ENCODE measurements at places on chromosomes 7 and 10.

DNA sequence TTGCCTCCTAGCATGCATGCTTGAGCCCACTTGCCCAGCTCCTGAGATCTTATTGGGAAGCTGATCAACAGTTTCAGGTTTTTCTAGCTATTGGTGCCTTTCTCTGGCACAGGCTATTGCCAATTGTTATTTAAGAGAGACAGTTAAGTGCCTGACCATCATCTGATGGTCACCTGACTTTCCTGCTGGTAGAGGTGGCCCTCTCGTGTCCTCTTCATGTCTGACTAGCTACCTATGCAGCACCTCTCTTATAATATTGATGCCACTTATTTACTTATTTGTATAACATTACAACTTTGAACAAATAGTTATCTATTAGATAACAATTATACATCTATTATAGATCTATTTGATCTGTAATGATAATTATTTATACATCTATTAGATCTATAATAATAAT, 205.9 kb upstream of the SEMA3D start:
- DNase-seq = no peak

DNA sequence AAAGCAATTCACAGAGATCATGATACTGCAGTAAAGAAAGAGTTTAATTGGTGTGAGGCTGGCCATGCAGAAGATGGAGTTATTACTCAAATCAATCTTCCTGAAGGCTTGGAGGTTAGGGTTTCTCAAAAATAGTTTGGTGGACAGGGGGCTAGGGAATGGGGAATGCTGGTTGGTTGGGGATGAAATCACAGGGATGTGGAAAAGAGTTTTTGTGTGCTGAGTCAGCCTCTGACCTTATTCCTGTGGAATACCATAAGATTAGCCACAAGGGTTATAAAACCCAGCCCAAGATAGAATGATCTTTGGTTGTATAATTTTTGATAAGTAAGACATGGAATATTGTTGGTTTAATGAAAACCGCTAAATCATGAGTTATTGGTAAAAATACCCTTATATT, 764.3 kb downstream of the TYW1 start:
- DNase-seq = no peak

DNA sequence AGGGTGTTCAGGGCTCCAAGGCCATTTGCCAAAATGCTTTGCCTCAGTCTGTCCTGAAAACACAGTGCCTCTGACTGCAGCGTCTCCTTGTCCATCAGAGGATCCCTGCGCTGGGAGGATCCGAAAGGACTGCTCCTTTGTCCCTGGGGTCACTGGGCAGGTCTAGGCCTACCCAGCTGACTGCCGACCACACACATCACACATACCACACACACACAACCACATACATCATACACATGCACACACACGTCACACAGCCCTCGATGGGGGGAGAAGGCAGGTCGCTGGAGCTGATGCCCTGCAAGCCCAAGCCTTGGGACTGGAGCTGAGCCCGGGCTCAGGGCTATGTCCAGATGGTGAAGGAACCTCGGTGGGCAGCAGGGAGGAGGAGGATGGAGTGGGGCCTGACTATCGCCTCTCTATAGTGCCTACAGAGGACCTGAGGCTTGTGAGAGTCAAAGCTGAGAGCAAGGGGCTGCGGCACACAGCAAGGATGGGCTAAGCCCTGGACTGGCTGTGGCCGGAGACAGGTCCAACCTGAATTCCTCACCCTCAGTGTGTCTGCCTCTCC, 29.1 kb downstream of the GPRIN2 start:
- no peak for DNase-seq

GRCh38 chr10:87503886-87504285, 807 bp upstream of the MINPP1 start:
- DNase-seq = no peak

GRCh38 chr10:551373-552252, 137.9 kb downstream of the DIP2C start:
- no peak for DNase-seq

DNA sequence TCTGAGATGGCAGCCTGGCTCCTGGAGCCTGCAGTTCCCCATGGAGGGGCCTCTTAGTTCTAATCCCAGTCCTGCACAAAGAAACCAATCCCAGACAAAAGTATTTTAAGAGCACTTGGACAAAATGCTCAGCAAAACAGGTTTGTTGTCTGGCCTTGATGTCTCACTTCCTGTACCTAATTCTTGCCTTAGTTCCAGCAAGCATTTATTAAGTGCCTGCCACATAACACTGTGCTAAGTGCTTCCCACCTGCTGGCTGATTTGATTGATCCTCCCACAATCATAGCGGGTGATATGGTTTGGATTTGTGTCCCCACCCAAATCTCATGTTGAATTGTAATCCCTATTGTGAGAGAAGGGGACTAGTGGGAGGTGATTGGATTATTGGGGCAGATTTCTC, 65.7 kb upstream of the HABP2 start:
- no peak for DNase-seq

GRCh38 chr10:3754727-3755439, 30.1 kb downstream of the KLF6 start:
- DNase-seq = no peak

DNA sequence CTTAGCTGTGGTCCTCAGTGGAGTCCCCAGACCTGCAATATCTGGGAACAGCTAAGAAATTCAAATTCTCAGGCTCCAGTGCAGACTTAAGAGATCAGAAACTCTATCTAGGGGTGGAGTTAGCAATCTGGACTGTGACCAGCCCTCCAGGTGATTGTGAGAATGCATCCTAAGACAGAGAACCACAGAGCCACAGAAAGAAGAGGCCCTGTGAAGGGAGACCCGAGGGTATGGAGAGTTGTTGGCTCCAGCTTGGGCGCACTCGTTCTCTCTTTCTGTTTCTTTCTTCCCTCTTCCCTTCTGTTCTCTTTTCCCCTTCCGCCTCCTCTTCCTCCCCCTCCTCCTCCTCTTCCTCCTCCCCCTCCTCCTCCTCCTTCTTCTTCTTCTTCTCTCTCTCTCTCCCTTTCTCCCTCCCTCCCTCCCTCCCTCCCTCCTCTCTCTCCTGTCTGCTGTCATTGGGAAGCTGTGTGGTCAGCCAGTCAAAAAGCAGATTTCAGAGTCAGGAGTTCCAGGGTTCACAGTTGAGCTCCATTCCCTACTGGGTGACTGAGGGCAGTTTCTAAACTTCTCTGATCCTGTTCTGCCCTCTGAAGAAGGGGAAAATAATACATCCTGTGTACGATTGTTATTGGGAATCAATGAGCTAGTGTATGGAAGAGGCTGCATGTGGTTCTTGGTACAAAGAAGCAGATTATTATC, 62.1 kb upstream of the STEAP1B start:
- DNase-seq = no peak

DNA sequence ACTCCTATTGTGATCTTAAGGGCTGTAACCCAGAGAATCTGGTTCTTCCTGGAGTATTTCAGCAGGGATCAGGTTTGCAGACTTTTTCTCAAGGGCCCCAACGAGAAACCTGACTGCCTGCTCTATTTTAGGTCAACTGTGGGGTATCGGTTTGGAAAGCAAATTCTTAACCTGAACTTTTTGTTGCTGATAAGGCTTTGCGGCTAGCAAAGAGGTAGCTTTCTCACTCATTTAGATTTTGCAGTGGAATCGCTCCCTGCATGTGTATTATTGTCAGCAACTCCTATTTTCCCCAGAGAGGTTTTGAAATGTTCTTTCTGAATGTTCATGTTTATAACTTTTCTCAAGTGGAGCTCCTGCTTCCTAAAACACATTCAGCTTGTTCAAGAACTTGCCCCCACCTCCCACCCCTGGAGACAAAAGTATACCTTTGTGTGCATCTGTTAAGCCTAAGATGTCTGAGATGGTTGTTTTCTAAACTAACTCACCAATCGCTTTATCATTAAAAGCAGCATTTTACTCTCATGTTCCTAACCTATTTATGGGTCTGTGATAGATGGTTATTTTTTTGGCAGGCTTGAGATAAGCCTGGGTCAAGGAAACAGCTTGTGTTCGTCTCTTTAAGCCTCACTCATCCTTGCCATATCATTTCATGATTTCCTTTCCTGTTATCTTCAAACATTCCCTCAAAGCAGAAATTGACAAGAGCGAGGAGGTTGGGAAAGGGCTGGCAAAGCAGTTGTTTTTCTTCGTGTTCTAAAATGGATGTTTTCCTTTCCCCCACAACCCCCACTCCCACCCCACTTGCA, 129.8 kb downstream of the BAMBI start:
- DNase-seq = no peak

DNA sequence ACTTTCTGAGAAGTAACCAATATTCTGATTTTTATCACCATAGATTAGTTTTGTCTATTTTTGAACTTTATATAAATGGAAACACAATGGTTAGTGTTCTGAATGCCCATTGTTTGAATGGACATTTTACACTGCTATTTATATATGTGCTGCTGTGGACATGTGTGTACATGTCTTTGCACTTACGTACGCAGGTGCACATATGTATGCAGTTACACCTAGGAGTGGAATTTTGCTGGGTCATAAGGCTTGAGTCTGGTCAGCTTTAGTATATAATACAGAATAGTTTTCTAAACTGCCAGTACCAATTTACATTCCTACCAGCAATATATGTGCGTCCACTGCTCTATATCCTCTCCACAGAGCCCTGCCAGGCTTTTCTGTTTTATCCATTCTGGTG, 24.5 kb upstream of the ZEB1 start:
- DNase-seq = no peak

- no peak for DNase-seq
Measured at GRCh38 chr10:48771234-48771633, 86.6 kb downstream of the WDFY4 start.

DNA sequence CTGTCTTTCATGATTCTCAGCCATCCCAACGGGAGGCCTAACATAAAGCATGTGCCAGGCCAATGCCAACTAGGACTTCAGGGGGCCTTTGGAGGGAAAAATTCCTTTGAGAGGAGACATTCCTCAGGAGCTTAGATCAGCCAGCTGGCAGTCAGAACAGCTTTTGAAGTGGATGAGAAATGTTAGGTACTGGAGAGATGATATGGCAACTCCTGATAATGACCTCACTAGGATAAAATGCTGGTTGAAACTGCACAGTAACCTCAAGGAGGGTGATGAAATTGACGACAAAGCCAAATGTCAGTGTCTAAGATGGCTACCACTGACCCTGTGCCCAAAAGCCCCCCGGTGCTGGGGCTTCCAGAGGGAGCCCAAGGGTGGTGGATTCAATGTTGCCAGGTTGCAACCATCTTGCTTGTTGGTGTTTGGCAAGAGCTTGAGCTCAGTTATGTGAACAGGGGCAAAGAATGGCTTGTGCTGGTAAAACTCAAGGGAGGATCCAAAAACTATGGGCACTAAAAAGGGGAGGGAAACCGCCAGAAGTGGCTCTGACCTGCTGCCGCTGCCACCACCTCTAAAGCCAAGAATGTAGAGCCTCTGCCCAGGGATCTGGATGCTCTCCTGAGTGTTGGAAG, 121.2 kb downstream of the UBE2H start:
- no peak for DNase-seq

GRCh38 chr7:148318838-148319237, 271.7 kb upstream of the C7orf33 start:
- no peak for DNase-seq

DNA sequence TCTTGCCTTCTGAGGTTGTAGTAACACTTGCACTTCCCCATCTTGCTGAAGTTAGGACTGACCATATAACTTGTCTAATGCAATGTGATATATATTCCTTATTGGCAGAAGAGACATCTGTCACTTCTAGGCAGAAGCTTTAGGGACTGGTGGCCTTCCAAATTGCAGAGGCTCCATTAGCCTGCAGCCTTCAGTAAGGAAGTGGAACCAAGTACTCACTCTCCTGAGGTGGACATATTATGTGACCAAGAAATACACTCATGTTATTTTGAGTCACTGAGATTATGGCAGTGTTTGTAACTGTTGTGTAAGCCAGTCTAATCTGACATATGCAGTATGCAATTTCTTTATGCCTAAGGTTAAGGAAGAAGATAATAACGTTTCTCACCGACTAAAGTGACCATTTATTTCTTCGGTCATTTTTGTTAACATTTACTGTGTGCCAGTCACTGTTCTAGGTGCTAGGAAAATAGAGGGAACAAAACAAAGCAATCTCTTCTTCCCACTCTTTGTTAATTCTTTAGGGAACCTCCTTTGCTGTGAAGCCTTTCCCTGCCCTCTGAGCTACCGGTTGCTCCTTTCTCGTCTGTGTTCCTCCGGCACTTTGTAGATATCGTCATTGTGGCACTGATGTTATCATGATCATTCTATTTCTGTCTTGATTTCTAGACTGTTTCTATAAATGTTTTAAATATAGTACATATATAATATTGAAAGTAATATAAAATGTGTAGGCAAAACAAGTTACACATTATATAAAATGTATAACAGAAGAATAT, 52.9 kb upstream of the HBP1 start:
- DNase-seq = no peak

- DNase-seq = no peak
Measured at GRCh38 chr7:45162311-45162845, 4.8 kb downstream of the RAMP3 start.

DNA sequence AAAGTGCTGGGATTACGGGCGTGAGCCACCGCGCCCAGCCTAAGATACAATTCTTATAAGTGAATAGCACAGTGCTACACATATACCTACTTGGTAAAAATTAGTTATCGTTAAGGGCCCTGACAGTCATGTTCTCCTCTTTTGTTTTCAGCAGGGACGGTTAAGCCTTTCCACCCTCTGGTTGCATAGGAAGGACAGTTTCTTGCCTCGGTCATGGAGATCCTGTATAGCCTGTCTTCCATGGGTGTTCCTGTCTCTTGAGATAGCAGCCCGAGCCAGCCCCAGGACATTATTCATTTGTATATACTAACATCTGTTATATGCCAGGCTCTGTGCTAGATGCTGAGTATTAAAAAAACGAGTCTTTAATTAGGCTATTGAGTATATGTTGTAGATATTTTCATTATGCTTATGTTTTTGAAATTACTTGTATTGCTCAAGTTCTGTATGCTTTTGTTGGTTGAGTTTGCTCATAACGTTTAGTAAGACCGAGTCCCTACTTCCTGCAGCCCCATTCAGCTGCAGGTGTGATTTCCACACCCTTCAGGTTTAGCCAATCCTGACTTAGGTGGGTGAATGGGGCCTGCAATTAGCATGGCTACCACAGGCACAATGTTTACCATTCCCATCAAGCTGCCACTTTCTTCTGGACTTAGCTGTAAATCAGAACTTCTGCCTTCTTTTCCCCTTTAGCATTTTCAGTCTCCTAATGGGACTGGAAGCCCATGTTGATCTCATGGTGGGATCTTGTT, 24.8 kb downstream of the CCSER2 start:
- no peak for DNase-seq

GRCh38 chr10:91610444-91610843, 22.4 kb downstream of the PPP1R3C start:
- DNase-seq = no peak

DNA sequence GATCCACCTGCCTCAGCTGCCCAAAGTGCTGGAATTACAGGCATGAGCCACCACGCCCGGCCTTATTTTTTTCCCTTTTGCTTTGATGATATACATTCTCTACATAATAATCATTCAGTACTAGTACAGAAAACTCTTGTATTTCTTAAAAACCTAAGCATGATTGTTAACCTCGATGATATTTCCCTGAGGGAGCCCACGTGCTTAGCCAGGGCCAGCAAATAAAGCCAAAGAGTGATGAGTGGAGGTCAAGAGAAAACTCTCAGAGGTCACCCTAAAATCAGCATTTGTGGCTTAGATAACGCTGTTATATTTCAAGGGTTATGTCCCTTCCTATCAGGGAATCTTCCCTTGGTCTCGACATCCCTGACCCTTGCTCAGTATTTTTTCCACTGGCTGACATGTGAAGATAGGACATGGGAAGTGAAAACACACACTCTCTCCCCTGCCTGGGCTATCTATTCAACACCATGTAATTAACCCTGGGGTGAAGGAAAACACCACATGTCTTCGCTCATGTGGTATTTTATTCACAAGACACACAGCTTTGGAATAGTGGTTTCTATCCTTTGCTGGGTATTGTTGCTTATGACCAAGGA, 12.6 kb downstream of the FAM200A start:
- DNase-seq = no peak

GRCh38 chr7:71350680-71351079, 218.7 kb downstream of the GALNT17 start:
- DNase-seq = no peak

Measured in stimulated activated CD4-positive, alpha-beta T cell treated with anti-CD3 and anti-CD28 coated beads, Interleukin-1b, Interleukin-23, amount 100 ng/mL, for 4 hours (primary cell).